GOT3 (cell line): ENCODE measurements at places on chromosomes 11 and 22.
A peak's percentile ranks its signal among the peaks of the same experiment; 100 is the strongest.

- no peak for DNase-seq
These were observed 8.7 kb upstream of the TBC1D22A start for GRCh38 chr22:46753761-46754109.

GRCh38 chr11:121636800-121637176 is 184.0 kb upstream of the SORL1-AS1 start:
- DNase-seq = no peak

DNA sequence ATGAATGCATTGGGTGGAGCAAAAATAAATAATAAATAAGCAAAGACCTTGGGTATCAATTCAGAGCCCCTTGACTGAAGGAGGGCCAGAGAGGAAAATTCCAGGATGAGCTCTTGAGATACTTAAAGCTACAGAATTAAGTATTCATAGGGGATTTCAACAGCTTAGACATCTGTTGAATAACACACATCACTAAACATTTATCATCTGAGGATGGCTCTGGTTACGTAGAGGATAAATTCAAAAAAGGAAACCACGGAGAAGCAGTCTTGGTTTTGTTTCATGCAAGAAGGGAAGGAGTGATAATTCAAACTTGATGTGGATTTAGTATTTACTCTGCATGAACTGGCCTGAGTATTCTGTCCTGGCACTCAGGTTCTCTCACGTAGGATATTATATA is 29.8 kb downstream of the ARHGAP42 start:
- DNase-seq = no peak

- no peak for DNase-seq
These were observed 127.3 kb upstream of the SEZ6L start for GRCh38 chr22:26041931-26042330.

- no peak for DNase-seq
These were observed 236.7 kb downstream of the TTC28 start for GRCh38 chr22:28442711-28443525.

- DNase-seq = no peak
These were observed 75.7 kb downstream of the JRKL start for GRCh38 chr11:96465512-96465911.

- no peak for DNase-seq
These were observed 15.4 kb downstream of the SHANK2 start for GRCh38 chr11:71236836-71237475.

DNA sequence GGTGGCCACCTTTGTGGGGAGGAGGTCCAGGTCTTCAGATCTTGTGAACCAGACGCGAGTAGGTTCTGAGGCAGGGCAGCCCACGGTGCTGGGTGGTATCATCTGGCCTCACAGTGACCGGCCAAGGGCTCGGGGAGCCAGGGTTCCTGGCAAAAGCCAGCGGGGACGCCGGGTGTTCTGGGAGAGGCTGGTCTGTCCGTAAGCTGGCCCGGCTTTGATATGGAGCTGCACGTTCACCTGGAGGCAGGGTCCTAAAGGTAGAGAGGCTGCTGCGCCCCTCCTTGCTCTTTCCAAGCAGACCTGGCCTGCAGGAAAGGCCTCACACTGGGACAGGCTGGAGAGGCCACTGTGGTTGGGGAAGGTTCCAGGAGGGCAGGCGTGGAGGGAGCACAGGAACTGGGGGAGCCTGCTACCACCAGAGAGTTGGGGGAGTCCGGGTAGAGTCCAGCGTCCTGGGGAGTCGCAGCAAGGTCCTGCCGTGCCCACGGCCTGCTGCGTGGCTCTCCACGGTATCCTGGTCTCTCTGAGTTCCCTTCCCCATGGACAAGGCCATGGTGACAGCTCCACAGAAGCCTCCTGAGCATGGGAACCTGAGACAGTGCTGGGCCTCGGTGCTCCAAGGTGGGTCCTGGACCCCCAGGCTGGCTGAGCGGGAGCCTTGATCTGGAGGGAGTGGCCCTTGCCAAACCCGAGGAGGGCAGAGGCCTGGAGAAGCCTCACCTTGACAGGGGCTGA is 452.4 kb upstream of the B3GAT1 start:
- no peak for DNase-seq

DNA sequence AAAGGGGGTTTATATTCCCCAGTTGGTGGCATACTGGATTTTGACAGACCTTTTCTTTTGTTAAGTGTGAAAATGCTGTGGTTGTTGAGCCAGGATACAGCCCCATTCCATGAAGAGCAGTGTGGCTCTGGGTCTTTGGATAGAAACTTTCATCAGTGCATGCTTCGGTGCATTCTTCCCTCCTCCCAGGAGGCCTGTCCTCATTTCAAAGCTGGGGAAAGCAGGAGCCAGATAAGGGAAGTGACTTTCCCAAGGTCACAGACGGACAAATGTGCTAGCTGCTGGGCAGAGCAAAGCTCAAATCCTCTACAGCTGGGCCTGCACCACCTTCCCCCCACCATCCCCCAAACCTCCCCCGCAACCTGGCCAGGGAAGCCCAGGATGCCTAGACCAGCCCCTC is 184.5 kb upstream of the NTM start:
- DNase-seq = no peak

DNA sequence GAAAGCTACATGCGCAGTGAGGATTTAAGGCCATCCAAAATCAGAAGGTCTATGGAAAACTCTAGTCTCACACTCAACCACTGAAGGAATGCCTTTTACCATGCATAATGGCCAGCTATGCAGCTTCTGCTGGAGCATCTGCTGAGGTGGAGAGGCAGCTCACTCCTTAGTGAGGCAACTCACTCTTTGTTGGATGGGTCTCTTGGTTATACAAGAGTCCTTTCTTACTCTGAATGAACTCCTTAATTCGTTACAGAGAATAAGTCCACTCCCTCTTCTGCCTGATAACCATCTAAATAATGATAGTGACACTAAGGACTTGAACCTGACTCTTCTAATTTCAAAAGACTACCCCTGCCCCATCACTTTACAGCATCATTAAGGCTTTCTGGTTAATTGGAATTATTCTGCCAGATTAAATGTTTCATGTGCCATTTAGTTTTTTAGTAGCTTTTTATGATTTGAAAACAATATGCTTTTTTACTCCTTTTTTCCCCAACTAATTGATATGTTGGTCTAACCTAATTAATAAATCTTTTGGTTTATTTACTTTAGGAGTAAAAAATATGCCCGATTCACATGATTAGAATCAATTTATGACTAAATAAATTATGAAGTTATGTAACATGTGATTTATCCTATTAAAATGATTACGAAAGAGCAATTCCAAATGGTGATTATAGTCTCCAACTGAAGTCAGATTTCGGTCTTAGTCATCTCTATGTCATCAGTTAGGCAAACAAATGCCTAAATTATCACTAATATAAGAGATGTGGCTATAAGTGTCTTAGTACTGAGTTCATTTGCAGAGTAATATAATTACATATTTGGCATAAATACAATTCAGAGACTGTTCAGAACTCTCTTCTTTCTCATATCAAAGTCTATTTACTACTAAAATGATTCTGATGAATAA is 286.7 kb upstream of the CCDC90B start:
- no peak for DNase-seq

GRCh38 chr11:2778630-2779498 is 79.1 kb upstream of the KCNQ1OT1 start:
- peak; percentile 4 for DNase-seq

DNA sequence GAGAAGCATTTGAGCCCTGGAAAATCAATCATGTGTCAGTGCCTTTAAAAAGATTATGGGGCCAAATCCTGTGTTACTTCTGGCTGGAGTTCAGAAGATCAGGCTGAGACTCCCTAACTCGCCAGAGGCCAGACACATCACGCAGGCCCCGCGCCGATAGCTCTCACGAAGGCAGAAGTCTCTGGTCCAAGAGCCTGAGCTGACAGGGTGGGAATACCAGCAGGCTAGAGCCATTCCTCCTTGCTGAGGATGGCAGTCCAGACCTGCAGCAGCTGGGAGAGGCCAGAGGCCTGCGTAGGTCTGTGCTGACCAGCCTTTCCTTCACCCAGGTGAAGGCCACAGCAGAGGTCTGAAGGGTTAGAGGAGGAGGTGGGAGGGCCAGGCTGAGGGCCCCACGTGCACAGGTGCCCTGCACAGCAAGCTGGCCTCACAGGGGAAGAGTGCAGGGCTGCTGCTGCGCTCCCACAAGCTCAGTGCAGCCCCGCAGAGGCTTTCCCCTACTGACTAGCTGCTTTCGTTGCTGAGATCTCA is 52.9 kb downstream of the ST14 start:
- no peak for DNase-seq

- DNase-seq = no peak
These were observed 1.8 kb upstream of the RASGRP2 start for GRCh38 chr11:64745521-64746328.

- DNase-seq = no peak
These were observed 832.5 kb downstream of the TBC1D22A start for GRCh38 chr22:47594836-47595521.

- no peak for DNase-seq
These were observed 478.3 kb upstream of the ISX start for GRCh38 chr22:34587357-34588356.

DNA sequence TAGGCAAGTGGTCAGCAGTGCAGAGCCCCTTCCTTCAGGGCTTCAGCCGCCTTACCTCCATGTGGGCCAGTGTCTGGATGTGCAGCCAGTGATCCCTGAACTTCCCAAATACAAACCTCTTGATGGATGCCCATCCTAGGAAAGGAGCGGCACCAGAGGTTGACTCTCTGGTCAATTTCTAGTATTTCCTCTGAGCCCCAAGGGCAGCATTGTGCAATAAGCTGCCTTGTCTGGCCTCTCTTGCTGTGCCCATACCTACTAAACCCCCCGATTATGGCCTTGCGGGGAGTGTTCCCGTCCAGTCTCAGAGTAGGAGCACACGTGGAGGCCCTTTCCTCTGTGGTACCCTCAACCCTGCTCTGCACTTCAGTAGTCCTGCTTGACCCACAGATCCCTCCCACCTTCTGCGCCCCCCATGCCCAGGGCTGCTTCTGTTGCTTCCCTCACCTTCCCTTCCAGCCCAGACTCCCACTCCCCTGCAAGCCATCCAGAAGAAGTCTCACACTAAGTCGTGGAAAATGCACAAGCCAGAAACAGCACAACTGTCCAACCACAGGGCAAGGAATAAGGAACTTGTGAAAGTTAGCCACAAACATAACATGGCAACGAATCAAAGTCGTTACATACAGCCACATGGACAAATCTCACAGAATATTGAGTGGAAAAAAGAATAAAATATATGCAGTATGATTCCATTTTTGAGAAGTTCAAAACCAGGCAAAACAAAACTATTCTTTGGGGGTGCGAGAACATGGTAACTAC is 39.6 kb upstream of the HORMAD2 start:
- no peak for DNase-seq

DNA sequence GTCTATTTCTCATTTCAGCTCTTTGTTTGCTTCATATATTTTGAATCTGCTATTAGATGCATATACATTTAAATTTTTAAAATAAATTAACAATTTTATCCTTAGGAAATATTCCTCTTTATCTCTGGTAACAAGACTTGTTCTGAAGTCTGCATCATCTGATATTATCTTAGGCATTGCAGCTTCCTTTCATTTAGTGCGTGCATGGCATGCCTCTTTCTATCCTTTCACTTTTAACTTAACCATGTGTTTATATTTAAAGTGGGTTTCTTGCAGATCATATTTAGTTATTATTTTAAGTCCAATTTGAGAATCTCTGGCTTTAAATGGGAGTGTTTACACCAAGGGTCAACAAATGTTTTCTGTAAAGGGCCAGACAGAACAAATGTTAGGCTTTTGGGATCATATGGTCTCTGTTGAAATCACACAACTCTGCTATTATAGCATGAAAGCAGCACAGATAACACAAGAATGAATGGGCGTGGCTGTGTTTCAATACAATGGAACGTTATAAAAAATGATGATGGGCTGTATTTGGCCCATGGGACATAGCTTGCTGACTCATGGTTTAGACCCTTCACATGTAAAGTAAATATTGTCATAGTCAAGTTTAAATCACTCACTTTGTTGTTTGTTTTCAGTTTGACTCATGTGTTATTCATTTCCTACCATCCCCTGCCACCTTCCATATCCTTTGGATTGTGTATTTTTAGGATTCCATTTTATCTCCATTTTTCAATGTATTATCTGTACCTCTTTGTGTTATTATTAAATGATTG is 83.9 kb upstream of the SNX19 start:
- DNase-seq = no peak

DNA sequence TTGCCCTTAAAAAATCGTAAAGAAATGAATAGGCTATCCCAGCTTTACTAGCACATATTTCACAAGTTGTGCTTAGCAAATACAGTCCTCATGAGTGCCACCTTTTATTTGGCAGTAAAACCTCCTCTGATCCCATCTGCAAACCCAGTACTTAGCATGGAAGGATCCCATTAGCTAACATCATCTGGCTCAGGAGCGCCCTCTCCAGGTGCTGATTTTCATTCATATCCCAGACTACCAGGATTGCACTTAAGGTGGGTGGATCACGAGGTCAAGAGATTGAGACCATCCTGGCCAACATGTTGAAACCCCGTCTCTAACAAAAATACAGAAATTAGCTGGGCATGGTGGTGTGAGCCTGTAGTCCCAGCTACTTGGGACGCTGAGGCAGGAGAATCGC is 76.1 kb upstream of the PAX6 start:
- no peak for DNase-seq

DNA sequence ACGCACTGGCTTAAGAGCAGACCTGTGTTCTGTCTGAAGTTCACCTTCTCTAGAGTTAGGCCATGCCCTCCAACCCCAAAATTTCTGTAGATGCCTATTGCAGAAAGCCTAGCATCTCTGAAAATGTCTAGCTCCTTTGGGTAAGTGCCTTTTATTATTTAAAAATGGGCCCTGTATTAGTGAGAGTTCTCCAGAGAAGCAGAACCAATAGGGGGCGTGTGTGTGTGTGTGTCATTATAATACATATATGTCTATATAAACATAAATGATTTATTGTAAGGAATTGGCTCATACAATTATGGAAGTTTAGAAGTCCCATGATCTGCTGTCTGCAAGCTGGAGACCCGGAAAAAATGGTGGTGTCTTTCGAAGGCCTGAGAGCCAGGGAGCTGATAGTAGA is 144.7 kb downstream of the TTC17 start:
- DNase-seq = no peak

DNA sequence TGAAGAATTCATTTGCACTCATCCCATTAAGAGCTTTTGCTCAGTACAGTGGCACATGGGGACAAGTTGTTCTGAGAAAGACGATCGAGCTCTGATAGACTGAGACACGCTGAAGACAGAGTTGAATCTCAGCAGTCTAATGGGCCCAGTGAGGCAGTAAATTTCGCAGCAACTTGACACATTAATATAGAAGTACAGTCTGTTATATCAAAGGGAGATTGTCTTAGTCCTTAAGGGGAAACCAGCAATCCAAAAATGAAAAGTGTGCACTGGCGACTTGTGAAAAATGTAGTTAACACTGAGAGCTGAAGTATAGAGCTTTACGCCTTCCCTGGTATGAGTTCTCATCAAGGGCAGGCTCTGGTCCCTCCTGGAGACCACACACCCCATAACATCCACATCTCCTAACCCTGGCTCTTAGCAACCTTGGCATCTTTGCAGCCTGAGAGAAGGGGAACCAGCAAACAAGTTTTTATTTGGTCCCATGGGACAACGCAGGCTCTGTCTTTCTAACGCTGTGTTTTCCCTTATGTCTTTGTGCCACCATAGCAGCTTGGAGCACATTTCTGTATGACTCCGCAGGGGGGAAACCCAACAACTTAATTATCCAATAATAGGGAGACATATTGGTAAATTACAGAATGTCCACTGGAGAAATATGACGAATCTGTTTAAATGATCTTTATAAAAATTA is 952.5 kb downstream of the OPCML start:
- DNase-seq = no peak

- no peak for DNase-seq
These were observed 127.3 kb downstream of the TENM4 start for GRCh38 chr11:79313530-79313913.

GRCh38 chr11:95415837-95416304 is 184.9 kb upstream of the SESN3 start:
- DNase-seq = no peak

GRCh38 chr22:43131773-43132501 is 11.3 kb downstream of the MCAT start:
- DNase-seq = no peak
